ENCODE measurements at places on chromosomes 2 and 18. TPM values are rescaled to one million over a fixed set of nuclear protein-coding genes. Genes with fewer than 3 reads are reported as not detected.

Gene HOXD4
- polyA plus RNA-seq: not detected

Gene GKN2
- polyA plus RNA-seq: not detected

Gene ANKRD44
- 0.17 TPM for polyA plus RNA-seq

Gene TLX2
- polyA plus RNA-seq: not detected

Gene INPP5D
- 11.2 TPM for polyA plus RNA-seq

- no peaks in the 10 kb centered on the region for H3K27me3 ChIP-seq
- H3K36me3 ChIP-seq: no peaks in the 10 kb centered on the region
- DNase-seq: no peak
- peaks cover 15% of the 10 kb centered on the region for H3K4me1 ChIP-seq
- no peak overlapping the region for H3K4me3 ChIP-seq
These were observed 14.3 kb upstream of the ITPRID2 start for GRCh38 chr2:181877181-181877664.

DNA sequence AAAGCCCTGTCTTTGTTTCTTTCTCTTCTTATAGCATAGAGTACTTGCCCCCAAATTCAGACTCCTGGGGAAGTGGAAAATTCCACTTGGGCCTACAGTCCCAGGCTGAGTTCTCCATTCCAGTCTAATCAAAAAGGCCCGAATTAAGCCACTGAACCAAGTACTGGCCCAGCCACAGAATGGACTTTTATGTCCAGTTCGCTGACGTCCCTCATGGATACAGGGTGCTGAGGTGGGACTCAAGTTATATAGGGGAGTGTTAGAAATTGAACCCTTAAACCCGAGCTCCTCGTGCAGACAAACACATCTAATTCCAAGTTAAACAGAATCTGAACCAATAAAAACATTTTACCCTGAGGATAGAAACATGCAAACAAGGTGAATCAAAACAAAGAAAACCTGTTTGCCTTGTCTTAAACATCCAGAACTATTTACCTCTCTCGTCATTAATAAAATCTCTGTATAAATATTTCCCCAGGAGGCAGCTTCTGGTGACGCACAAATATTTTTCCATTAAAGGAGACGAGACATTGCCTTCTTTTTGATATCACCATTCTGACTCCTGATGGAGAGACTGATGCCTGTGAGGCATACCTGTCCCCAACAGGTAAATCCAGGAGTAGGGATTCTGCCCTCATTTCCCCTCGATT lies 136.8 kb upstream of the ARL4C start:
- DNase-seq: no peak
- no peaks in the 10 kb centered on the region for H3K27me3 ChIP-seq
- H3K4me3 ChIP-seq: no peak overlapping the region
- H3K27ac ChIP-seq: no peak overlapping the region

DNA sequence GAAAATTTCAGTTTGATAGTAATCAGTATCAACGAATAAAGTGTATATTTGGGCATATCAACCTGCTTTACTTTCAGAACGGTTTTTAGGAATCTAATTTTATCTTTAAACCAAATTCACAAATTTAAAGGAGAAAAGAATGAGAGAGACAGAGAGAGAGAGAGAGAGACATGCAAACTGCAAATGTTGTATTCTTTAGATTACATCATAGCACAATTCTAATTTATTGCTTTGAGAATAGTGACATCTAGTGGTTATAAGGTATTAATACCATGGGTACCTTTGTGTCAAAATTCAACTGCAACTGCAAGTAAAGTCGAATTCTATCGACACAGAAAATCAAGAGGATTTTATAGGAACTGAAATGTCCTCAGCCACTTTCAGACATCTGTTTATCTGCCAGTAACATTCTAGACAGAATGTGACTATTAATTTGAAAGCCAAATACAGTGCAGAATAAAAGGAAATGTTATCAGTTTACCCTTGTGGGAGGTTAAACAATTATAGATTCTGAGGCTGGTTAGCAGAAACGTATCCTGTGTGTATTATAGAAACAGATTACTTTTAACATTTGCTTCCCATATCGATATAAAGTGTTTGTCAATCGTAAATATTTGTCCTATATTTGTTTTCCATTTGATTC lies 529.8 kb upstream of the VRK2 start:
- no peaks in the 10 kb centered on the region for H3K4me1 ChIP-seq
- no peaks in the 10 kb centered on the region for H3K27me3 ChIP-seq
- no peak for DNase-seq
- no peaks in the 10 kb centered on the region for H3K36me3 ChIP-seq
- H3K4me3 ChIP-seq: no peak overlapping the region

GRCh38 chr18:38250971-38251370 lies 685.4 kb upstream of the CELF4 start:
- H3K36me3 ChIP-seq: no peaks in the 10 kb centered on the region
- DNase-seq: no peak
- H3K27ac ChIP-seq: no peak overlapping the region

GRCh38 chr2:213066443-213066743 lies 85.0 kb downstream of the IKZF2 start:
- no peaks in the 10 kb centered on the region for H3K36me3 ChIP-seq
- no peak overlapping the region for H3K27ac ChIP-seq
- DNase-seq: no peak

DNA sequence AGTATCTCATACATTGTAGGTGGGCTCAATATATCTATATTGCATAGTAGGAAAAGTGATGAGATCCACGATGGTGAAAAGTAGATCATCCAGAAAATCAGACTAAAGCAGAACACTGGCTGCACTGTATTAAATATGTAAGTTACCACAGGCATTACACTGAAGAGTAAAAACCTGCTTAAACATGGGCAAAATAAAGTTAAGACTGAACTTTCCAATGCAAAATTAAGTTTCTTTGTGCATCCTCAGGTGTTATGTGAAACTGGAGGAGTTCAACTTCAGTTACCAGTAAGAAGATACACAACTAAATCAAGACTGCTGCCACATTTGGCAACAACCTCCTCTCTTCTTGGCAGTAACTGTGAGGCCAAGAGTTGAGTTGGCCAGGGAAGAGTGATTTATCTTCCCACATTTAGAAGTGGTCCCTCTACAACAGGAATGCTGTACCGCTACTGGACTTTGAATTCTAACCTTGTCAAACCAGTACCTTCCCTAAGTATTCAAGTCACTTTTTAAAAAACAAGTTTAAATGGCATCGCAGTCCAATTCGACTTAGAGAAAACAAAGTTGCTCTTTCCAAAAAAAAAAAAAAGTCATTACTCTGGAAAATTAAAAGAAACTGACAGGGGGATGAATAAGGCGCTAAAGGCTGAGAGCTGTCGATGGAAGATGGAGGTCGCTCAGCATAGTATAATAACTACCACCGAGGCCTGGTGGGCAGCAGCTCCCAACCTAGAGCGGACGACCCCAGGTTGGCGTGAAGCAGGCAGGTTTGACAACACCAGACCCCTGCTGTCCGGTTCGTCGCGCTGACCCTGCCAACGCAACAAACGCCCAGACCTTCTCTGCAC lies 1.1 kb downstream of the MAP4K3 start:
- DNase-seq: no peak
- H3K36me3 ChIP-seq: no peaks in the 10 kb centered on the region
- no peaks in the 10 kb centered on the region for H3K27me3 ChIP-seq
- H3K4me1 ChIP-seq: peaks cover 40% of the 10 kb centered on the region
- H3K27ac ChIP-seq: peak overlapping the region; percentile 82

DNA sequence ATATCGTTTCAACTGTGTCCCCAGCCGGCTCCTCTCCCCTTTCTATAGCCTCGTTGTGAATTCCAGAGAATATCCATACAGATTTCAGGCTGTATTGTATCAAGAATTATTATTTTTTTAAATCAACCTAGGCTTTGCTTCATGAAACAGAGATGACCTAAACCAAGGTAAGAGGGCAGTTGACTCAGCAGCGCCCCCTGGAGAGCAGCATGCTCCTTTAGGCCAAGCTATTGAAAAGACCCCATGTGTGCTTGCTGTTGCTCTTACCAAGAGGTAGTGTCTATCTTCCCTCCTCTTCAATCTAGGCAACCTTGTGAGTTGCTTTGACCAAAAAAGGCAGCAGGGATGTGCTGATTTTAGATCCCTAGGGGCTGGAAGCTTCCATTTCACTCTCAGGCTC lies 426.7 kb upstream of the SMIM21 start:
- H3K27ac ChIP-seq: no peak overlapping the region
- no peaks in the 10 kb centered on the region for H3K36me3 ChIP-seq
- no peak for DNase-seq
- H3K27me3 ChIP-seq: no peaks in the 10 kb centered on the region
- no peak overlapping the region for H3K4me3 ChIP-seq

DNA sequence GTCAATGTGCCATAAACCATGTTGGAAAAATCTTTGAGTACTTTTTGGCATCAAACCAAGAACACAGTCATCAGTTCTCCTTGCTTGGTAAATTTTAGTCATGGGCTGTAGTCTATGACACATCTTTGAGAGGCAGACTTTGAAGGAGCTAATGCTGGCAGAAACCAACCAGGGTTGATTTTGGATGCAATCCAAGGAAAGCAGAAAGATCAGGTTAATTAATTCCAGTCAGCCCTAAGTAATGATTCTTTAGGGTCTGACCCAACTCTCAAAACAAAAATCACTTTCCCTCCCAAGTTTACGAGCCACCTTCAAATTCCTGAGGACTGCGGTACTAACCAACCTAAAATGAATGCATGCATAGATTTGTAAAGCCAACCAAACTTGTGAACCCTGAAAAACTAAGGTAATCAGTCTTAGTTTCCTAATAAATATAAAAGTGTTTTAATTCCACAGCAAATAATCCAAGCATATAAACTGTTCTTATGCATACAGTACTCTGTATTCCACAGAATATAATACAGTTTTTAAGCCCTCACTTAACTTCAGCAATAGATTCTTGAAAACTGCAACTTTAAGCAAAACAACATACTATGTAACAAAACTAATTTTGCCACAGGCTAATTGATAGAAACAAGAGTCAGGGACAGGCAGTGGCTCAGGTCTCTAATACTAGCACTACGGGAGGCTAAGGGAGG lies 22.0 kb downstream of the AP1S3 start:
- H3K4me3 ChIP-seq: peak overlapping the region; percentile 5
- no peaks in the 10 kb centered on the region for H3K36me3 ChIP-seq
- peak; percentile 78 for DNase-seq
- H3K27me3 ChIP-seq: no peaks in the 10 kb centered on the region
- peak overlapping the region; percentile 62 for H3K27ac ChIP-seq

GRCh38 chr2:207239754-207240494 lies 74.2 kb upstream of the KLF7 start:
- peaks cover 5% of the 10 kb centered on the region for H3K36me3 ChIP-seq
- peaks cover 57% of the 10 kb centered on the region for H3K4me1 ChIP-seq
- H3K27ac ChIP-seq: peak overlapping the region; percentile 100
- H3K27me3 ChIP-seq: no peaks in the 10 kb centered on the region

DNA sequence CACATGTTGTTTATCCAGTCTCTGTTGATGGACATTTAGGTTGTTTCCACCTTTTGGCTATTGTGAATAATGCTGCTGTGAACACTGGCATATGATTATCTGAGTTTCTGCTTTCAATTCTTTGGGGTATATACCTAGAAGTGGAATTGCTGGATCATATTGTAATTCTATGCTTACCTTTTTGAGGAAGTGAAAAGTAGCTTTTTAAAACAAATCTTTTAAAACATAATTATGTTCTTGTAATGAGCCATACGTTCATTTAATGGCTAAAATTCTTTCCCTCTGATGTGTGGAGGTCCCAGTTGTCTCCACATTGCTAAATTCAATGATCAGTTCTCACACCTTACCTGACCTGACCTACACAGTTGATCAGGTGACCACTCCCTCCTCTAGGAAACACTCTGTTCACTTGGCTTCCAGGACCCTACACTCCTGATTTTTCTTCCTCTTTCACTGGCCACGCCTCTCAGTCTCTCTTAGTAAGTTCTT lies 27.8 kb upstream of the SERTAD2 start:
- H3K36me3 ChIP-seq: no peaks in the 10 kb centered on the region
- H3K27ac ChIP-seq: no peak overlapping the region
- H3K4me1 ChIP-seq: peaks cover 6% of the 10 kb centered on the region
- DNase-seq: no peak

GRCh38 chr2:241776336-241777169 lies at the start of gene GAL3ST2:
Gene GAL3ST2, plus strand, starts transcription at chr2:241776822. Its CDS starts 134 bp downstream, at chr2:241776956.
- H3K4me1 ChIP-seq: peaks cover 13% of the 10 kb centered on the region
- H3K36me3 ChIP-seq: no peaks in the 10 kb centered on the region
- no peak within 1 kb of the TSS for H3K27ac ChIP-seq
- peaks cover 43% of the 10 kb centered on the region for H3K27me3 ChIP-seq
- no peak within 1 kb of the TSS for H3K4me3 ChIP-seq

GRCh38 chr2:197116306-197116879 lies 189.9 kb upstream of the PGAP1 start:
- no peaks in the 10 kb centered on the region for H3K4me1 ChIP-seq
- no peak overlapping the region for H3K4me3 ChIP-seq
- no peaks in the 10 kb centered on the region for H3K36me3 ChIP-seq
- H3K27ac ChIP-seq: no peak overlapping the region

DNA sequence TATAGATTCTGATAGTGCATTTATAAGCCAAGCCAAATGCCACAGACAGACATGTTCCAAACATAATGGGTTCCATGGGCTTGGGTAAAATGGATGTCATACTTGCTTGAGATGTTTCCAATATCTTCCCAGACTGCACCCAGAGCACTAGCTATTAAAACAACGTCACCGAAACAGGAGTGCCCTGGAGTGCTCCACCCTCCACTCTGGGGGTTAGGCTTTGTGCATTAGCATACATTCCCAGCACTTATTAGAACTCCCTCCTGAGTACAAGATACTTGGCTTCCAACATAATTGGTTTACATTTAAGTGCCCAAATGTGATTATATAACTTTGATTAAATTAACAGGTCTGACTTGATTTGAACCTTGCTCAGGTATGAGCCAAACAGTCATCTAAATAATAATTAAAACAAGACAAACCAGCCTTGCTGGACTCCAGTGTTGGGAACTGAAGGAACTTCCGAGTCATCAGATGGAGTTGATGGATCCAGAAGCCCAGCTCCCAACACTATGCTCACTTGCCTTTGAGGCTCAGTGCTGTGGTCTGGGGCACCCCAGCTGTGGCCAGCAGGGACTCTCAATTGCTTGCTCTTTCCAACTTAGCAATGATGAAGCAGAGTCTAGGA lies 60.5 kb upstream of the LGALSL start:
- no peak overlapping the region for H3K4me3 ChIP-seq
- no peak overlapping the region for H3K27ac ChIP-seq
- no peaks in the 10 kb centered on the region for H3K4me1 ChIP-seq
- DNase-seq: no peak
- H3K36me3 ChIP-seq: no peaks in the 10 kb centered on the region

GRCh38 chr2:181411105-181411849 lies 45.9 kb upstream of the ITGA4 start:
- H3K4me3 ChIP-seq: no peak overlapping the region
- H3K27me3 ChIP-seq: no peaks in the 10 kb centered on the region
- H3K36me3 ChIP-seq: no peaks in the 10 kb centered on the region
- H3K27ac ChIP-seq: no peak overlapping the region
- DNase-seq: no peak

DNA sequence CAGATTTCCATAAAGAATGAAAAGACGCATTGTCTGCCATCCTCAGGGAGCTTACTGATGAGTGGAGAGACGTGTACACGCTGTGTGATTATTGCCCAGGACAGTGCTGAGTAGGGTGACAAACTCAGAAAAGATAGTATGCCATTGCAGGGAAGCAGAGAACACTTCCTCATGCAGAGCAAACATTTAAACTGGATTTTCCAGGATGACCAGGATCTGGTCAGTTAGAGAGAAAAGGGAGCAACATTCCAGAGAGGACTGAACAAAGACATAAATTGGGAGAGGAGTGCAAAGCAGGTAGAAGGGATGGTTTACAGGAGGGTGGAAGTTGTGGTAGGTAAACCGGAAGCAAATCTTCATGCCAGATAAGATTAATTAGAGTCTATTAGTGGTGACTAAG lies 2.3 kb downstream of the SLC9A2 start:
- H3K4me1 ChIP-seq: peaks cover 6% of the 10 kb centered on the region
- H3K4me3 ChIP-seq: no peak overlapping the region
- no peaks in the 10 kb centered on the region for H3K36me3 ChIP-seq
- H3K27me3 ChIP-seq: peaks cover 47% of the 10 kb centered on the region
- no peak for DNase-seq

GRCh38 chr18:66872277-66872676 lies 268.4 kb upstream of the CDH19 start:
- H3K4me3 ChIP-seq: no peak overlapping the region
- no peaks in the 10 kb centered on the region for H3K27me3 ChIP-seq
- no peaks in the 10 kb centered on the region for H3K4me1 ChIP-seq
- no peak overlapping the region for H3K27ac ChIP-seq
